ENCODE measurements at places on chromosomes 3 and 15. TPM values are rescaled to one million over a fixed set of nuclear protein-coding genes. Genes with fewer than 3 reads are reported as not detected.

- peaks cover 2% of the 10 kb centered on the region for H3K27me3 ChIP-seq
- no peak for DNase-seq
- no peak overlapping the region for H3K4me3 ChIP-seq
- no peak overlapping the region for H3K27ac ChIP-seq
- H3K36me3 ChIP-seq: no peaks in the 10 kb centered on the region
Observed at GRCh38 chr3:97430601-97431000, 334.0 kb upstream of the ARL6 start.

- no peak overlapping the region for H3K27ac ChIP-seq
- H3K4me1 ChIP-seq: no peaks in the 10 kb centered on the region
- no peak overlapping the region for H3K4me3 ChIP-seq
- peaks cover 15% of the 10 kb centered on the region for H3K27me3 ChIP-seq
- peaks cover 2% of the 10 kb centered on the region for H3K36me3 ChIP-seq
Observed at GRCh38 chr3:38147421-38147820, 9.0 kb downstream of the MYD88 start.

GRCh38 chr15:56919609-56920366 is 1.3 kb downstream of the TCF12 start:
- peaks cover 46% of the 10 kb centered on the region for H3K4me1 ChIP-seq
- no peaks in the 10 kb centered on the region for H3K27me3 ChIP-seq

DNA sequence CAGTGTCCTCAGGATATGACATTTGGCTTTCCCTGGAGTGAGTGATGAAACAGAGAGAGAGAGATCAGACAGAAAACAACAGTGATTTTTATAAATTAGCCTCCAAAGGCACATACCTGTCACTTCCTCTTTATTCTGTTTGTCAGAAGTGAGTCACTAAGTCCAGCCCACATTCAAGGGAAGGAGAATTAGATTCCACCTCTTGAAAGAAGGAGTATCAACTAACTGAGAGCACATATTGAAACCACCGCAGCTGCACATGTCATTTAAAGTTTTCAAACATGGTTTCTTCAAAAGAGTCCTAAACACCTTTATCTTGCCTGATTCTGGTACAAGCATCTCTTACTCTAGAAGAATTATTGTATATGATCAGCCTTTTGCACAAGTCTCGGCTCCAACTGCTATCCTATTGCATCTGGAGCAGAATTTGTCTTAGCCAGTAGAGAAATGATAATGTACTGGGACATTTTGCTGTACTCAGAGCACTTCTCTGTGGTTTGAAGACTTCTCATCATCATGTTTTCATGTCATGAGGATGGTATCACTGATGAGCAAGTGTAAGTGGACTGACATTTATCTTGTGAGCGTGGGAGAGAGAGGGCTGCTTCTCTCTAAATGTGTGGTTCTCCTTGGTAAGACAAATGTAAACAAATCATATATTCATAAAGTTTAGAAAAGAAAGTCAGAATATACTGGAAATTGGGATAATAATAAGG is 338.9 kb upstream of the CFAP20DC start:
- H3K36me3 ChIP-seq: no peaks in the 10 kb centered on the region
- no peaks in the 10 kb centered on the region for H3K4me1 ChIP-seq
- peaks cover 2% of the 10 kb centered on the region for H3K27me3 ChIP-seq
- H3K4me3 ChIP-seq: no peak overlapping the region
- DNase-seq: no peak

DNA sequence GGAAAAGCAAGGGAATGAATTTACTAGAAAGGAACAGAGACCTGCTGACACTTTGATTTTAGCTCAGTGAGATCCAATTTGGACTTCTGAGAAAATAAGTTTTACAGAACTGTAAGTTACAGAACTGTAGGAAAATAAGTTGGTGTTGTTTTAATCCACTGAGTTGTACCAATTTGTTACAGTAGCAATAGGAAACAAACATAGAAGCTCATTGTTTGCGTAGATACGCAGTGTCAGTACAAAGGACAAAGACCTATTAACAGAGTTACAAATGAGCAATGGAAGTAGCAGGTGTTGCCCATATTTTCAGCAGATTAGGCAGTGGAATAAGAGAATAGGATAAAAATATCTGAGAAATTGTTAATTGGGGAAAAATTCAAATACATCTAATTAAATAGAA is 385.8 kb upstream of the CNTN6 start:
- no peaks in the 10 kb centered on the region for H3K4me1 ChIP-seq
- no peaks in the 10 kb centered on the region for H3K27me3 ChIP-seq
- no peak for DNase-seq
- H3K4me3 ChIP-seq: no peak overlapping the region
- no peak overlapping the region for H3K27ac ChIP-seq

- peaks cover 44% of the 10 kb centered on the region for H3K27me3 ChIP-seq
- no peak overlapping the region for H3K27ac ChIP-seq
- H3K4me1 ChIP-seq: no peaks in the 10 kb centered on the region
- H3K4me3 ChIP-seq: no peak overlapping the region
- peak; percentile 60 for DNase-seq
Observed at GRCh38 chr3:126121632-126122031, 37.7 kb upstream of the SLC41A3 start.

GRCh38 chr3:114213292-114213626 is 24.1 kb downstream of the ZNF80 start:
- no peak for DNase-seq
- H3K4me1 ChIP-seq: no peaks in the 10 kb centered on the region
- H3K27me3 ChIP-seq: no peaks in the 10 kb centered on the region
- no peak overlapping the region for H3K27ac ChIP-seq
- H3K4me3 ChIP-seq: no peak overlapping the region

DNA sequence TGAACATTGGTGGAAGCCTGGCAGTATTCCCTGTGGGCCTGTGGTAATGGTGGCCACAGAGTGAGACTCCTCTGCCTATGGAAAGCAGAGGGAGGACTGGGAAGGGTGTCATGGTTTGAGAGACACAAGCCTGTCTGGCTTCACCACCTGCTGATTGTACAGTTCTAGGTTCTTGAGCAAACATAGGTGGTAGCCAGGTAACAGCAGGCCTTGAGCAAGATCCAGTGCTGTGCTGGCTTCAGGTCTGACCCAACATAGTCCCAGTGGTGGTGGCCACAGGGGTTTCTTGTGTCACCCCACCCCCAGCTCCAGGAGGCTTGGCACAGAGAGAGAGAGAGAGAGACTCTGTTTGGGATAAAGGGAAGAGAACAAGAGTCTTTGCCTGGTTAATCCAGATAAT is 22.7 kb upstream of the KPNA4 start:
- H3K27ac ChIP-seq: no peak overlapping the region
- no peak overlapping the region for H3K4me3 ChIP-seq
- peaks cover 39% of the 10 kb centered on the region for H3K27me3 ChIP-seq
- no peak for DNase-seq

DNA sequence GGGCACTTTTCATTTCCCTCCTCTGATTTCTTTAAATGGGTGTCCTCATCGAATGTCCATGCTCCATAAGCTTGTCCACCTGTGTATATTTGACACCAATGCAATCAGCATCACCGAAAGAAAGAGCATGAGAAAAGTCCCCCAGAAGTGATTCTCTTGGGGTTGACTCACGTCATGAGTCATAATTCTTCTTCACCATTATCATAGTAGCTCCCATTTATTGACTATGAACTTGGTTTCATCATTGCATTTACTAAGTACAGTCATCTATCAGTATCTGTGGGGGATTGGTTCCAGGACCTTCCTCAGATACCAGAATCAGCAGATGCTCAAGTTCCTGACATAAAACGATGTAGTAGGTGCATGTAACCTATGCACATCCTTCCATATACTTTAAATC is 372.5 kb upstream of the CFAP20DC start:
- no peak for DNase-seq
- H3K27ac ChIP-seq: no peak overlapping the region
- no peaks in the 10 kb centered on the region for H3K27me3 ChIP-seq
- no peak overlapping the region for H3K4me3 ChIP-seq
- H3K36me3 ChIP-seq: no peaks in the 10 kb centered on the region

GRCh38 chr3:117814975-117815374 is 1105.4 kb downstream of the TUSC7 start:
- no peaks in the 10 kb centered on the region for H3K36me3 ChIP-seq
- H3K4me1 ChIP-seq: no peaks in the 10 kb centered on the region
- H3K27me3 ChIP-seq: peaks cover 6% of the 10 kb centered on the region
- no peak overlapping the region for H3K4me3 ChIP-seq
- H3K27ac ChIP-seq: no peak overlapping the region

- no peak overlapping the region for H3K4me3 ChIP-seq
- DNase-seq: no peak
- peaks cover 24% of the 10 kb centered on the region for H3K4me1 ChIP-seq
Observed at GRCh38 chr3:114687151-114687550, 393.3 kb downstream of the TIGIT start.

DNA sequence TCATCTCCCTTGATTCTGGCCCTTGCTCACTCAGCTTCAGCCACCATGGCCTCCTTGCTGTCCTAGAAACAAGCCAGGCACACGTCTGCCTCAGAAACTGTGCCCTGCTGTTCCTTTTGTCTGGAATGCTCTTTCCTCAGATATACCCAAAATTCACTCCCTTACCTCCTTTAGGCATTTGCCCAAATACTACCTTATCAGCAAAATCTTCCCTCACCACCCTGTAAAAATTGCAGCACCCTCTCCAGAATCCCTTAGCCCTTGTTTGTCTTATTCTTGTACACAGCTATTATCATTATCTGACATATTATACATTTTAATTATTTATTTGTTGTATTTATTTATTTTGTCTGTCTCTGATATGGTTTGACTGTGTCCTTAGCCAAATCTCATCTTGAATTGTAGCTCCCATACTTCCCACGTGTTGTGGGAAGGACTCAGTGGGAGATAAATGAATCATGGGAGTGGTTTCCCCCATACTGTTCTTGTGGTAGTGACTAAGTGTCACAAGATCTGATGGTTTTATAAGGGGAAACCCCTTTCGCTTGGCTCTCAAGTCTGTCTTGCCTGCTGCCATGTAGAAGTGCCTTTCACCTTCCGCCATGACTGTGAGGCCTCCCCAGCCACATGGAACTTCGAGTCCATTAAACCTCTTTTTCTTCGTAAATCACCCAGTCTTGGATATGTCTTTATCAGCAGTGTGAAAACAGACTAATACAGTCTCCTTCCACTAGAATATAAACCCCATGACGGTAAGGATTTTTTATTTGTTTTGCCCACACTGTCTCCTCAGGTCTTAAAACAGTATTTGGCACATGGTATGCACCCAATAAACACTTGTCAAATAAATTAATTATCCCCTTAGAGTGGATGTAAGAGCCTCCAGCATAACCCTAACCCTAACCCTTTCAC is 60.0 kb upstream of the STT3B start:
- H3K36me3 ChIP-seq: no peaks in the 10 kb centered on the region
- H3K4me1 ChIP-seq: no peaks in the 10 kb centered on the region
- H3K27me3 ChIP-seq: peaks cover 21% of the 10 kb centered on the region
- H3K27ac ChIP-seq: no peak overlapping the region
- DNase-seq: no peak

- H3K27ac ChIP-seq: no peak overlapping the region
- H3K4me3 ChIP-seq: no peak overlapping the region
- DNase-seq: no peak
- H3K4me1 ChIP-seq: peaks cover 2% of the 10 kb centered on the region
- no peaks in the 10 kb centered on the region for H3K36me3 ChIP-seq
Observed at GRCh38 chr3:125683067-125683829, 88.0 kb upstream of the OSBPL11 start.

HLTF gene
- 29.2 TPM for total RNA-seq

PDZRN3 gene
- 34.1 TPM for total RNA-seq

EOMES gene
- not detected for total RNA-seq

MAP6D1 gene
- 4.2 TPM for total RNA-seq

SOX14 gene
- total RNA-seq: not detected

MYEF2 gene
- total RNA-seq: 27.4 TPM

MCF2L2 gene
- 1.7 TPM for total RNA-seq
